ENCODE measurements at places on chromosomes 5 and 9.
A peak's percentile ranks its signal among the peaks of the same experiment; 100 is the strongest.

- no peak for DNase-seq
Measured at GRCh38 chr5:52842111-52842510, 54.4 kb downstream of the ITGA1 start.

DNA sequence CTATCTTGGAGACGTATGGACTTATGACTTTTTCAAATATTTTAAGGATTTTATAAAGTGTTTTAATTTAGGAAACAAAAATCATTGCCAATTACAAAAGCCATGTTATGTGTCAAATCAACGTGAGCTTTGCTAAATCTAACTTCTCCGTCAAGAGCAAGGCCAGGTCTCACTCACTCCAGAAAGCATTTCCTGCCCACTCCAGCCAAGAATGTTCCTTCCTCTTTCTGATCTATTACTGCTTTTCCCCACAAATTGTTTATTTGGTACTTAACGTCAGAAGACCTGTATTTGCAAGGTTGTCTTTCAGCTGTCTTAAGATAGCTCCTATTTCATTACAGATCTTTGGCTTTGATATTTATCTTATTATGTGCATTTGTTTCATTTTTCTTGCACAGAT is 193.5 kb upstream of the HAPLN1 start:
- no peak for DNase-seq

DNA sequence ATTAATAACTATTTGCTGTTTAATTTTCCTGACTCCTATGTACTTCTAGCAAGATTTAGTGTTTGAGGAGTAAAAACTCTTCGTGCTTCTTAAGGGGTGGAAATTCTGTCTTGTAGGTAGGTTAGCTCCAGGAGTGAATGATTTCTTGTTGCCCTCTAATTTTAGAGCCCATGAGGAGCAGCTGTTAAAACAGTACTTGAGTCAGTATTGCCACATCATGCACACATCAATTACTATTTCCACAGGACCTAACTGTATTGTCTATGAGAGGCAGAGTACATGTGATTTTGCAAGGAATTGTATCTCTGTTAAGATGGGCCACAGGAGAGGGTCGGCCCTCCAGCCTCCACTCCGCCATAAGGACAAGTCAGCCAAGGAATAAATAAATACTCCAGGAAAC is 91.2 kb downstream of the PDZD2 start:
- DNase-seq: no peak

DNA sequence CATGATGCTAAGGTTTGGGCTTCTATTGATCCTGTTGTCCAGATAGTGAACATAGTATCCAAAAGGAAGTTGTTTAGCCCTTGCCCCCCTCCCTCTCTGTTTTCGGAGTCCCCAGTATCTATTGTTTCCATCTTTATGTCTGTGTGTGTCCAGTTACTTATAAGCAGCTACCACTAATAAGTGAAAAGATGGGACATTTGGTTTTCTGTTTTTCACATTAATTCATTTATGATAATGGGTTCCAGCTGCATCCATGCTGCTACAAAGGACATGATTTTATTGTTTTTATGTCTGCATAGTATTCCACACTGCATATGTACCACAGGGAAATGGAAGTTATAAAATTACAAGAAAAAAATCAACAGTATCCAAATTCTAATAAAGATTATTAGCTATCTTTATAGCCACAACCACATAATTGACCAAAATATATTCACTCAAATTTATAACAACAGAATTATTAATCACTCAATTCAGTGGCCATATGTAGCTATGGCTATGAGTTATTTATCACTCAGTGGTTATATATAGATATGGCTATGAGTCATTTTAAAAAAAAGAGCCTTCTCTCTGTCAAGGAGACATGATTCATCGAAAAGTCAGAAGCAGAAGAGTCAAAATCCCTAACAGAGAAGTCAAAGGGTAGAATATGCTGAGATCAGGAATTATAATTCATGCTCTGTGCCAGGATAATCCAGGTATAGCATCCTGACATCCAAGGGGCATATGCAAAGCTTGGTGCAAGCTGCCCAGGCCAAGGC is 367.5 kb downstream of the DEPDC1B start:
- DNase-seq: no peak

GRCh38 chr5:134466241-134467069 is 54.8 kb upstream of the CDKN2AIPNL start:
- DNase-seq: peak; percentile 91

DNA sequence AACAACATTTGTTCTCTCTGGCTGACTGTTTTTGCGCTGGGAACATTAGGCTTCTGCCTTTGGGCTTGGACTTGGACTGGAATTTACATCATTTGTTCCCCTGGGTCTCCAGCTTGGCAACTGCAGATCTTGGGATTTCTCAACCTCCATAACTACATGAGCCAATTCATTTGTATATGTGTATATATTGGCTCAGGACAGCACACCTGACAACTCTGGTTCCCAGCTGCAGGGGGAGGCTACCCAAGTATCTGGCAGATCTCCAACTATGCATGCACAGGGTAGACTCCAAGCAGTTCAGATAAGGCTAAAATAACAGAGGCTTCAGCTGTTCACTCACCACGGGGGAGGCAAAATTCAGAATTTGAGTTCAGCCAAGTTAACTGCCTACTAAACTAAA is 31.6 kb upstream of the F2RL1 start:
- DNase-seq: peak; percentile 73
